ENCODE measurements at places on chromosomes 1 and 21.

DNA sequence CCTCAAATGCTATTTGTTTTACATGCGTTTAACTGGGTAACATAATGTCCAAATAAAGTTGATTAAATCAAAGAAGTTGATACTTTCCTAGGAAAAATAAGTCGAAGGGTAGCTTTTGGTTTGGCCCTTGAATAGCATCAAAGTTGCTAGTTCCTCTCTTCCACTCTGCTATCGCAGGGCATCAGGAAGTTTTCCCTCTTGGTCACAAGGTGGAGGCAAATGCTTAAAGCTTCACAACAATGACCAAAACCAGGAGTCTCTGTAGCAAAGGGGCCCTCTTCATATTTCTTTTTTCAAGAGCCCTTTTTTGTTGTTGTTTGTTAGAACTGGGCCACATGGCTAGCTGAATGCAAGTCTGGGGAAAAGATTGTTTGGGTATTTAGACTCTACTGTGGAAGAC is 668.4 kb downstream of the KCNT2 start:
- DNase-seq, result no peak

DNA sequence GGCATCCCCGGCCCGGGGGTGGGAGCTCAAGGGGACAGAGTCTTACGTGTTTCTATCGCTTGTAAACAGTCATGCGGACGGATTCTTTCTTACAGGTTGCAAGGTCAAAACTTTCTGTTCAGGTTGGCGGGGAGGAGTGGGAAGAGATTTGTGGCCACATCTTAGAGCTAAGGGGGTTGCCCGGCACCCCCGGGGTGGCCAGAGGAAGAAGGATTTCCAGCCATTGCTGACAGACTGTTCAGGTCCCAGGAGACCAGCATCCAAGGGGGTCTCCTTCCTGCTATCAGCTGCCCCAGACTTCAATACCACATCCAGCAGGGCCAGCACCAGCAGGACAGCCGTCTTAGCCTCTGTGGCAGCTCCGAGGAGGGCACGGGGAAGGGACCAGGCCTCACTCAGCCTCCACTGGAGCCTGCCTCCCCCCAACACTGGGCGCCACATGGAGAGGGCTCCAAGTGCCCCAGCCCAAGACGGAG is 52.0 kb downstream of the KIF21B start:
- no peak for DNase-seq

DNA sequence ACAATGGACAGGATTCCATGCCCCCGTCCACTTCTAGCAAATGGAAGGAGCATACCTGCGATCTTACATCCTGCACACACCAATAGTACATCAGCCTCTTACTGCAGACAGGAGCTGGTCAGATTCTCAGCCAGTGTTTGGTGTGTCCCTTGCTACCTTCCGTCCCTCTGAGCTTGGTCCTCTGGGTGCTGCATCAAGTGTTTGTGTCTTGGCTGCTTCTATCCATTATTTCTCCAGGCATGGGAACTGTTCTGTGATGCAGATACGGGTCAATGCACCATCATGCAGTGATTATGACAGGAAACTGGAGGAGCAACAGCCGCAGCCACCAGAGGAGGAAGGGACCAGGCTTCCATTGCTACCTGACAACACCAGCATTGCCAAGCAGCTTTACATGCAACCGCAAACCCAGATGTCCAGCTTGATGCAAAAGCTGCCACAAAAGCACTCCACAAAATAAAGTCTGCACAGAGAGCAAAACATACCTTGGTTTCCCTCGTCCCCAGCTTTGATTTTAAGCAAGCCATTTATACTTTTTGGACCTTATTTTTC is 21.9 kb upstream of the OVAAL start:
- DNase-seq, result no peak

- DNase-seq, result no peak
These were observed 108.0 kb upstream of the ST6GALNAC5 start for GRCh38 chr1:76759171-76759860.

DNA sequence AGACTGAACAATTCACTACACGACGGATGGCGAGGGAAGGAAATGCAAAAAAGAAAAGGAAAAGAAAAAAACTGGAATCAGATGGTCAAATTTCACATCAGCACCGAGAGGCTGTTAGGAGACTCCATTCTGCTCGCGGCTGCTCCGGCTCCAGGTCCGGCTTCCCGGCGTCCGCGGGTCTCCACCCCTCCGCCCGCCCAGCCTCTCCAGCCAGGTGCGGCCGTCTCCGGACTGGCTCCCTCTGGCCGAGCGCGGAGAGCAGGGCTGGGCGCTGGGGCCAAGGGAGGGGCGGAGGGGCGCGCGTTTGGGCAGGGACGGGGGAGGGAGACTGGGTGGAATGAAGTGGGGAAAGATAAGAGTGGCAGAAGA is 332 bp downstream of the KCNJ6 start:
- DNase-seq, result no peak

- DNase-seq, result no peak
These were observed 335.5 kb downstream of the COL11A1 start for GRCh38 chr1:102772831-102773230.

GRCh38 chr21:29947119-29947518 is 7.3 kb upstream of the GRIK1 start:
- no peak for DNase-seq

DNA sequence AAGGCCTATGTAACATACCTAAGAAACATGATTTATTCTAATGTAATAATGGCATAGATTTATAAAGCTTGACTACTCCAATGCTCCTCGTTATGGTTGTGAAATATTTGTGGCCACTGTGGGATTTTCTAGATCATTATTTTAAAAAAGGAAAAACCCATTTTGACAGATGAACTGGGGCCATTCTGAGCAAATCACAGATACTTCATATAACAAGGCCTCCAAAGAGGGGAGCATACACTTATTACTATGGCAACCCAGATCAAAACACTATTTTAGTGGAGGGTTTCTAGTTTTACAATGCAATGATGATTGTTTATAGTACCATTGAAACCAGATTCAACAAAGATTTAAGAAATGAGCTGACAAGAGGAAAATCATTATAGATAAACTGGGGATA is 346.6 kb downstream of the ZNF326 start:
- DNase-seq, result no peak

DNA sequence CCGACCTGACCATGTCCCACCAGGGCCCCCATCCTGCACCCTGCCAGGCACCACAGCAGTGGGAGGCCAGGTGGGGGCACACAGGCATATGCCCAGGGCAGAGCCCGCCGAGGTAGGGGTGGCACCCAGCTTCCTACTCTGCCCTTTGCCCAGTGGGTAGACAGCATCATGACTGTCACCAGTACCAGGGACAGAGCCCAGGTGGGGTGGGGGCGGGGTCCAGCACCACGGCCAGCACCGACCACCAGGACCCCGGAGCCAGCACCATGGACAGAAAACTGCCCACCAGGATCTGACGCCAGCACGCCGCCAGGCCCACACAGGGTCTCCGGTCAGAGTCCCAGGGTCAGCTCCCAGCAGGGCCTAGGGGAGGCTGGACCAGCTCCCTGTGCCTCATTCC is 3.8 kb downstream of the TAS1R3 start:
- DNase-seq, result no peak

DNA sequence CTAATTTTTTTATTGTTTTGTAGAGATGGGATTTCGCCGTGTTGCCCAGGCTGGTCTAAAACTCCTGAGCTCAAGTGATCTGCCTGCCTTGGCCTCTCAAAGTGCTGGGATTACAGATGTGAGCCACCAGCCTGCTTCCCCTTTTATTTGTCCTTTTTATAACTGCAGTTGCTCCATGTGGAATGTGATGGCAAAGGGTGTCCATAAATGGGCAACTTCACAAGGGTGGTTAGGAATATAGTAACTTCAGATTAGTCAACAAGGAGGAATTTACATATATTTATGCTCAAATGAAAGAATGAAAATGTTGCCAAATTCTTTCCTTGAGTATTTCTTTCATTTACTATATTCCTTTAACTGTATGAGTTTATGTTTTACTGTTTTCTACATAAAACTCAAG is 182.9 kb downstream of the BACH1 start:
- no peak for DNase-seq

GRCh38 chr21:35436899-35437298 is 387.8 kb upstream of the RUNX1 start:
- no peak for DNase-seq

DNA sequence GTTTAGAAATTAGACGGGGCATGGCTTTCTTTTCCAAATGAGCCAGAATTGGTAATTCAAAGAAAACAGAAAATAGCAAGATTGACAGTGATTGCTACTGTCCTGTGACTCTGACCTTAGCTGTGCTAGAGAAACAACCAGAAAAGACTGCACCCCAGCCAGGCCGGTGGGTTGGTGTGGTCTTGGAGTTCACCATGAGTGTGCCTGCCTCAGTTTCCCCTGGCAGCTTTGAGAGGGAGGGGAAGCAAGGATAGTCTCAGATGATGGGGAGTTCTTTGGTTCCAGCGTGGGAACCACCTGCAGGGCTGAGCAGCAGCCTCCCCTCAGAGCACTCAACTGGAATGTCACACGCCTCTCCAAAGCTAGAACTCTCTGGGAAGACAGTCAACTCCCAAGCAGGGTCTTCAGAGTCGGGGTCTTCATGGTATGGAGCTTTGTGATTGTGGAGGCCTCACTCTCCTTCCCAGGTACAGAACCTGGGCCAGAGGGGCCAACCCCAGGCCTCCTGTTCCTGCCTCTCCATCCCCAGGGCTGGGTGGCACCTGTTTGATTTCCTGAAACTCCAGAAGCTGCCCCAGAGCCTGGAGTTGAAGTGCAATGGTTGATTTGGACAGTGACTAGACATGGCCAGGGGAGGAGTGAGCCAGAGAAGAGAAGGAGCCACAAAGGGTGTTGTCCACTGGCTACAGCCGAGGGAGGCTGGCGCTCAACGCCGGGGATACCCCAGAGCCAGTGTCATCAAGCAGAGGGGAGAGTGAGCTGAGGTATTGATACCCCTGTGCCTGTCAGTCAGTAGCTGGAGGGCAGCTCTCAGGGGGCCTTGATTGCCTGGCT is 35.7 kb downstream of the SIM2 start:
- no peak for DNase-seq

GRCh38 chr1:226134170-226135058 is 52.1 kb downstream of the ACBD3 start:
- no peak for DNase-seq
